Mammary epithelial cell (primary cell): ENCODE measurements at places on chromosomes 13 and 19. TPM values are rescaled to one million over a fixed set of nuclear protein-coding genes. Genes with fewer than 3 reads are reported as not detected.

The PEAK3 gene
- not detected in 2 replicates for total RNA-seq

- no peak for DNase-seq
These were observed 11.9 kb upstream of the PRKD2 start for GRCh38 chr19:46728693-46729339.

GRCh38 chr19:31943778-31944177 lies 401.6 kb upstream of the ZNF507 start:
- DNase-seq: no peak

DNA sequence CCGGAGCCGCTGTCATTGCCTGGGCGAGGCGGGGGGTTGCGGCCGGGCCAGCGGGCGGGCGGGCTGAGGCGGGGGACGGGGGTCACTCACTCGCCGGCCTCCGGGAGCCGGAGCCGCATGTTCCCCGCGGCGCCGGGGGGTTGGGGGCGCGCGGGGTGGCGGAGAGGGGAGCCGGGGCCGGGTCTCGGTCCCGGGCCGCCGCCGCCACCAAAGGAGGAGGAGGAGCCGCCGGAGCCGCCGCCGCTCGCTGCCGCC lies 149 bp downstream of the MED26 start:
- DNase-seq: no peak

The GAPDHS gene
- not detected for total RNA-seq

The FBXO27 gene
- 6.7 TPM for total RNA-seq

The ZNF574 gene
- 14.2 and 16.8 TPM in 2 replicates for total RNA-seq

- DNase-seq: no peak
These were observed 1.7 kb downstream of the MPV17L2 start for GRCh38 chr19:18194554-18195238.

The DENND1C gene
- 0.16 and 0.33 TPM in 2 replicates for total RNA-seq

- no peak for DNase-seq
These were observed 106.2 kb downstream of the VWA8 start for GRCh38 chr13:41854758-41855157.

DNA sequence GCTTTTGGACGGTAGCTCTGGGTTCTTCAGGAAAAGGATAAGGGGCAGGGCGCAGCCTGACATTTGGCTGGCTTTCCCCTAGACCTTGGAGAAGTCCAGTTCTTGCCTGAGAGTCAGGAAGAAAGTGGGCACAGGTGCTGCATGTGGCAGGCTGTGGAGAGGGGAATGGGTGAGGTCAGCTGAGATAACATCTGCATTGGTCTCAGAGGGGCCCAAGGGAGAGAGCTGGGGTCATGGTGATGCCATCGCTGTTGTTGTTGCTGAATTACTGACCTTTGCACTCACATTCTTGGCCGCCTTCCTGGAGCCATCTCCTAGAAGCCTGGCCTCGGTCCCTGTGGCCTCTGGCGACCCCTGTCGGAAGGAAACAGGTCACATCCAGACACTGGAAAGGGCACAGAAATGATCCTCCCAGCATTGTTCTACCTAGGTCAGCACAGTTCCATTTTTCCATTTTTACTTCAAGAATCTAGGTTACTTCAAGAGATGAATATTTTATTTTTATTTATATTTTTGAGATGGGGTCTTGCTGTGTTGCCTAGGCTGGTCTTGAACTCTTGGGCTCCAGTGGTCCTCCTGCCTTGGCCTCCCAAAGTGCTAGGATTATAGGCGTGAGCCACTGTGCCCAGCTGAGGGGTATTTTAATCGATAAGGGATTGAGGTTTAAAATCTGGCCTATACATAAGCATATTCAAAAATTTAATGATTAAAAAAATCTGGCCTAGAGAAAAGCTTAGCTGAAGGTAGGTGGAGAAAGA lies 6.5 kb upstream of the LIPE start:
- peak; percentile 39 for DNase-seq

The C2CD4C gene
- 0.40 and 1.8 TPM in 2 replicates for total RNA-seq

The ZNF726 gene
- 2.4 and 4.1 TPM in 2 replicates for total RNA-seq

The CEACAM7 gene
- total RNA-seq: not detected in 2 replicates

DNA sequence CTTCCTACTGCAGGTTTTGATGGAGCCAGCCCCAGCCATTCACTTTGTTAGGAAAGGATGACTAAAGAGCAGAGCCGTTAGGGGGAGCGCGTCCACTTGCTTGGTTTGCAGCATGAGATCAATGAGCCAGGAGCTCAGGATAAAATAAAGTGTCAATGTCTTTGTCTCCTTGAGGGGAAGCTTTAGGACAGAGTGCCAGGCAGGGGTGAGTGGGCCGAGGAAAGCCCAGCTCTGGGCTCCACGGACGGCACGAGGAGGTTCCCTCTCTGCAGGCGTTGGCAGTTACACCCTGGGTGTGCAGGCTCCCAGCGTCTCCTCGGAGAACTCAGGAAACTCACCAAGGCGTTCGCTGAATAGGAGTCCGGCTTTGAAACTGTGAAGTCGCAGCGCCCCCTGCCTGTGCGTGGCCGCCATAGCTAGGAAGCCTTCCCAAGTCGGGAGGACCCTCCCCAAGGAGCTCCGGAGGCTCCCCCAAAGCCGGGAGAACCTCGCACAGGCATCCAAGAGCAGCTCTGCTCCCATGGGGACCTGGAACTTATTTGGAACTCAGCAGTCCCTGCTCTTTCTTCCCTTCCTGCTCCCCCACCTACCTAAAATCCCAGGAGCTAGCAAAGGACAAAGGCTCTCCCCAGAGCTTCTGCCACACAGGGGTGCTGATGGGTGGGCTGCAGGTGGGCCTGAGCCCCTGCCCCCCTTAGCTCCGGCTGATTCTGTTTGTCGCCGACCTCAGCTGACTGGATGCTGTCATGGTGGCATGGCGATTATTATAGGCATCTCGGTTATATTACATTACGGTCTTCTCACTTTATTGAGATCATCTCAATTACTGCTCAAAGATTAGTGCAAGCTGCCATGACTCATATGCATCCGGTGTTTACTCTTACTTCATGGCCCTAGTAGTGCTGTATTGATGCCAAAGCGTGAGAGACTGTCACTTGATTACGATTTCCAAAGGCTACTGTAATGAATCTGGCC lies 34.4 kb downstream of the GSX1 start:
- peak; percentile 75 for DNase-seq

GRCh38 chr13:99884913-99885312 lies 86.7 kb downstream of the ZIC5 start:
- DNase-seq: no peak

DNA sequence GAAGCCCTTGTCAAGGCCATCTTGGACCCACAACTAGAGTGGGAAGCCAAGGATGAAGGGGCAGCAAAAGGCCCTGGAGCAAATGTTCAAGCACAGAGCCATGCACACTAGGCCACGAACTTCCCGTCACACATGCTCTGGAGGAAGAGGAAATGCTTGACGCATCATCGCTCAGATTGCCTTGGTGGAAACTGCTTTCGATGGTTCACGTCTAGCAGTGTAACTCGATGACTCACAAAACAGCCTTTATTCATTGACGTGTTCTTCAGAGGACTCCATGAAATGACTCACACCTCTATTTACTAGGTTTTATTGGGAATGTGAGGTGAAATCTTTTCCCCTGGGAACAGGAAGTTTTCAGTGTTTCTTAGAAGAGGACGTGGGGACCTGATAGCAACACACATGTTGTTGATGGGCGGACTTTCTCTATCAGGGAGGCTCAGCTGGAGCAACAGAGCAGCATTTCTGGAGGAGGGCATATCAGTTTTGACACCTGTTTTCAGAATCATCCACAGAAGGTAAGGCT lies 79.8 kb upstream of the FLT1 start:
- DNase-seq: peak; percentile 94

The PNMA8B gene
- total RNA-seq: 0.12 TPM in 1 of 2 replicates, not detected in the other

DNA sequence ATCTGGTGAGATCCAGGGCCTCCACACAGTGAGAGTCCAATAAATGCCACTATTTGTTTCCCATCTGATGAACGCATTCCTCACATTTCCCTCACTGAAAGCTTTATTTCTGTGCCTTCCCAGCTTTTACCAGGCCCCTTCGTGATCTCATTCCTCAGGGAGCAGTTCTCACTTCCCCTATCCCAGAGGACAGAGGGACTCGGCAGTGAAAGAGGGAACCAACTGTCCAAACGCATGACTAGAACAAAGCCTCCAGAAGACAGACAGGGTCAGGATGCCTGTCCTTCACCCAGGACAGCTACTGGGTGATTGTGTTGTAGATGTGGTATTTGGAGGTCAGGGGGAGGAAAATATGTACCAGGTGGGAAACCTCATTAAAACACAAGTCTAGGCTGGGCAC lies 2.0 kb upstream of the ZBTB45 start:
- no peak for DNase-seq

The KRTDAP gene
- not detected for total RNA-seq

DNA sequence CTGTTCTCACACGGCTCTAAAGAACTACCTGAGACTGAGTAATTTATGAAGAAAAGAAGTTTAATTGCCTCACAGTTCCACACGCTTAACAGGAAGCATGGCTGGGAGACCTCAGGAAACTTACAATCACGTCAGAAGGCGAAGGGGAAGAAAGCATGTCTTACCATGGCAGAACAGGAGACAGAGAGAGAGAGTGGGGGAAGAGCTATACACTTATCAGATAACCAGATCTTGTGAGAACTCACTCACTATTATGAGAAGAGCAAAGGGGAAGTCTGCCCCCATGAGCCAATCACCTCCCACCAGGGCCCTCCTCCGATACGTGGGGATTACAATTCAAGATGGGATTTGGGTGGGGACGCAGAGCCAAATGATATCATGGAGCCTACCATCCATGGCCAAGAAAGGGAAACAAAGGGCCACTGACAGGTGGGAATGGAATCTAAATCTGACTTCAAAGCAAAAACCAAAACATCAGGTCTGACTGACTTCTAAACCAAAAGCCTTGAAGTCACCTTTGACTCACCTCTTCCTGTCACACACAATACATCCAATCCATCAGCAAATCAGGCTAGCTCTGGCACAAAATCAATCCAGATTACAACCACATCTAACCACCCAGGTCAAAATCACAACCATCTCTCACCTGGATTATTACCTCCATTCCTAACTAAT lies 189.7 kb downstream of the ENOX1 start:
- DNase-seq: no peak

DNA sequence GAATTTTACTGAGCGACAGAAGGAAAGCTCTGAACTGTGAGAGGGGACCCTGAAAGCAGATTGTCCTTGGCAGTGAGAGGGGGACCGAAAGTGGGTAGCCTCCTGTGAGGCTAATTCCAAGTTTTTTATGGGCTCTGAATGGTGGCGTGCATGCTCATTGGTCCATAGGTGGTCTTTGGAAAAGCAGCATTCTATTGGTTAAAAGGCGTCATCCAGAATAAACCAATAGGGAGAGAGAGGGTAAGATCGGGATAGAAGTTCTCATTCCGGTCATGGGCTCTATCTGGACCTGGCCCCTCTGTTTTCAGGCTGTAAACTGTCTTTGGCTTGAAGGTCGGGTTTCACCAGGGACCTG lies 539.8 kb upstream of the PCDH9 start:
- DNase-seq: no peak

The EXOC3L2 gene
- not detected for total RNA-seq

- no peak for DNase-seq
These were observed 3.1 kb upstream of the SPIB start for GRCh38 chr19:50415661-50416033.

- DNase-seq: no peak
These were observed 9.2 kb upstream of the GSX1 start for GRCh38 chr13:27783111-27783510.

- no peak for DNase-seq
These were observed 81.4 kb downstream of the ALOX5AP start for GRCh38 chr13:30816736-30817135.

- DNase-seq: no peak
These were observed 101.5 kb downstream of the HS6ST3 start for GRCh38 chr13:96191367-96191766.

The ODAD3 gene
- total RNA-seq: 0.29 and 1.1 TPM in 2 replicates

The JSRP1 gene
- total RNA-seq: not detected

The UHRF1 gene
- 7.5 and 45.0 TPM in 2 replicates for total RNA-seq

GRCh38 chr13:21256351-21256761 lies 79.9 kb downstream of the MRPL57 start:
- DNase-seq: no peak

GRCh38 chr13:19587635-19588300 lies 26.4 kb upstream of the TPTE2 start:
- peak; percentile 35 for DNase-seq

DNA sequence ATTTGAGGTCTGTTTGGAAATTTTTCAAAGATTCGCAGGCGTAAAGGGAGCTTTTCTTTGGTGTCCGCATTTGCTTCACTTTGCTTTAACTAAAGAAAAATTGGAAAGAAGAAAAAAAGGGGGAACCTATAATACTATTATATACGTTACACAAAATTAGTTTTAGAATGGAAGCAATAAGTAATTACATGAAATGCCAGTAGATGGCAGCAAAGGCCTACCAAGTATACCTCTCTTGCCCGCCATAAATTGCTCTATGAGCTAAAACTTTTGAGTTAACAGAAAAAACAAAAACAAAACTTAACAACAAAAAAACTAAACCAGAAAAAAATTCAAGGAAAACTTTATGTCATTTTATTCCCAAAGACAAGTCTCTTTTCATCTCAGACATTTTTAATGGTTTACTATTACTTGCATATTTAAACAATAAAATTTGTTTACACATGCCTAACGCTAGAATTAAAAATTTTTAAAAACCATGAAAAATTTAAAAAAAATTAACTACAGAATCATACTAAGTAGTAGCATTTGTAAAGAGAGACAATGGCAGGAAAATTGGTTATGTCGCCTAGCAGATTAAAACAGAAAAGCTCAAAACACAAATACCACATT lies 271.4 kb downstream of the NALCN start:
- peak; percentile 30 for DNase-seq

The CRB3 gene
- 23.6 and 32.0 TPM in 2 replicates for total RNA-seq

DNA sequence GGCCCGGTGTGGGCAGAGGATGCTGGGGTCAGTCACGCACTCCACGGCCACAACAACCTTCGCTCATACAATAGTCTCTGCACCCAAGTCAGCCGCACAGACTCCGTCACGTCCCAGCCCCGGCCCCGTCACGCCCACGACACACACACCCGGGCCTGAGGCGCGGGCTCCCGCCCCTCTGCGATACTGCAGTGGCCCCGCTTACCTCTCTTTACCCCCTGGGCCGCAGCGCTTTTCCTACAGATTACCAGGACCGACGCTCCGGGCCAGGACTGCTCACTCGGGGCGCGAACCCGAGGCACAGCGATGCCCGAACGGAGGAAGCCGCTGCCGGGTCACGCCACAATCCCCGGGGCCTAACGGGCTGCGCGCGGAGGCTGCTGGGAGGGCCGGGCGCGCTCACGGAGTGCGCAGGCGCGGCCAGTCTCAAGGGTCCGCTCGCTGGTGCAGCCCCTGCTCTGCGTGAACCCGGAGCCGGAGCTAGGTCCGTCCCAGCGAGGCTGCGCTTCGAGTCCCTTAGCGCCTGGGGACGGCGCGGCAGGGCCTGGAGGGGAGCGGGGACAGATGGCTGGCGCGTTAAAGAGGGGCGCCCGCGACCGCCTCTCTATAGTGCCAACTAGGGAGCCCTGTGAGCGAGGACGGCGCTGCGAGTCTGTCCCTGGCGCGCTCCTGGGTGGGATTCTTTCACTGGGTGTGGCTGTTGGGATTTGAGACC lies at the start of gene ZFP82:
TSS of gene ZFP82 (minus strand) at position 358 of the 715 bp plus-strand sequence. CDS start 8,855 bp downstream, outside the sequence.
- DNase-seq: peak; percentile 42

DNA sequence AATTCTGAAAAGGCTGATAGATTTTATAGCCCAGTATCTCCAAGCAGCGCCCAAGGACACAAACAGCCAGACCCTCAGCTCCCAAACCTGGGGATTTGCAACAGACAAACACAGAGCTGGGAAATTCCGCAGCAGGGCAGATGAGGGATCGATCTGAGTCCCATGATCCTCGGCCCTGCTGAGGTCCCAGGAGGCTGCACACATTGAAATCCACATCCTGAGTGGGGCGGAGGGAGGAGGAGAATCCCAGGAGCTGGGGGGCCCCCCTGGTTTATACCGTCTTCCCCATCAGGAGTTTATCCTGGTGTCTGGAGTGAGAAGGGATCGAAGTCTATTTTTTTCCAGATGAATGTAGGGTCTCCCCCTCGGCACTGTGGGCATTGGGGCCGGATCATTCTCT lies 49.3 kb downstream of the GNG7 start:
- no peak for DNase-seq
